ENCODE measurements at places on chromosomes 2 and 18. TPM values are rescaled to one million over a fixed set of nuclear protein-coding genes. Genes with fewer than 3 reads are reported as not detected.

Gene CNOT9
- total RNA-seq = 40.3 TPM

Gene CHCHD5
- 28.5 TPM for total RNA-seq

Gene ALPP
- total RNA-seq = 0.26 TPM

Gene FOXD4L1
- total RNA-seq = 0.19 TPM

Gene MYCN
- 0.08 TPM for total RNA-seq

Gene RAD51AP2
- total RNA-seq = 0.11 TPM

Gene EVX2
- total RNA-seq = 0.05 TPM

Gene TMEFF2
- 0.40 TPM for total RNA-seq

Gene DSEL
- total RNA-seq = 2.2 TPM

Gene LRATD1
- total RNA-seq = 0.08 TPM

Gene MOB4
- 14.8 TPM for total RNA-seq

Gene BCL2
- 4.1 TPM for total RNA-seq

Gene SERPINB4
- not detected for total RNA-seq

Gene SERPINB12
- total RNA-seq = not detected

Gene B3GNT7
- total RNA-seq = 47.2 TPM

Gene ITGB1BP1
- total RNA-seq = 49.5 TPM

Gene CRYGD
- not detected for total RNA-seq

Gene RNF152
- total RNA-seq = 1.2 TPM

Gene SLC35F6
- 27.8 TPM for total RNA-seq

Gene TEKT4
- 0.08 TPM for total RNA-seq

Gene TMBIM1
- total RNA-seq = 33.7 TPM

Gene DARS1
- 86.5 TPM for total RNA-seq

Gene IL1R1
- 0.21 TPM for total RNA-seq

Gene IL36RN
- total RNA-seq = not detected

Gene GPD2
- total RNA-seq = 48.1 TPM

Gene LINC00305
- total RNA-seq = not detected

Gene CNTNAP5
- not detected for total RNA-seq

Gene GPR75
- 2.4 TPM for total RNA-seq

Gene DNAJC27
- total RNA-seq = 1.9 TPM

Gene GRP
- not detected for total RNA-seq

Gene ANKRD30B
- total RNA-seq = 1.4 TPM

Gene GKN1
- total RNA-seq = not detected

Gene DCC
- 0.21 TPM for total RNA-seq

Gene GKN2
- total RNA-seq = not detected

Gene PRSS56
- total RNA-seq = not detected

Gene DNAJC5G
- total RNA-seq = not detected

Gene UNC80
- 0.32 TPM for total RNA-seq

Gene RNF138
- 30.7 TPM for total RNA-seq

Gene IL1F10
- total RNA-seq = not detected

Gene SCN1A
- total RNA-seq = not detected

Gene REG3G
- total RNA-seq = 1.1 TPM

Gene ERBB4
- 0.03 TPM for total RNA-seq

Gene TBR1
- not detected for total RNA-seq

Gene ABCG8
- total RNA-seq = not detected

Gene SERPINB13
- not detected for total RNA-seq

Gene SPC25
- 9.7 TPM for total RNA-seq

Gene COPS8
- 108 TPM for total RNA-seq

Gene LMAN1
- 83.0 TPM for total RNA-seq

Gene VSNL1
- total RNA-seq = 3.8 TPM

Gene FAM228A
- total RNA-seq = not detected

Gene NEU4
- total RNA-seq = 0.34 TPM

Gene CROCC2
- not detected for total RNA-seq

Gene CDCA7
- total RNA-seq = 33.2 TPM

Gene WDPCP
- total RNA-seq = 12.6 TPM

Gene IL18RAP
- total RNA-seq = not detected

Measured in A375 (cell line).